Hepatocyte (in vitro differentiated cells): ENCODE measurements at places on chromosomes 11 and 22. TPM values are rescaled to one million over a fixed set of nuclear protein-coding genes. Genes with fewer than 3 reads are reported as not detected.
A peak's percentile ranks its signal among the peaks of the same experiment; 100 is the strongest.

- DNase-seq: no peak
These were observed 406.3 kb downstream of the ETS1 start for GRCh38 chr11:128181088-128181480.

GRCh38 chr11:71913756-71914526 is 14.5 kb downstream of the XNDC1N start:
- no peak for DNase-seq

LRRC56 gene
- polyA plus RNA-seq: 0.40 and 1.2 TPM in 2 replicates

DNA sequence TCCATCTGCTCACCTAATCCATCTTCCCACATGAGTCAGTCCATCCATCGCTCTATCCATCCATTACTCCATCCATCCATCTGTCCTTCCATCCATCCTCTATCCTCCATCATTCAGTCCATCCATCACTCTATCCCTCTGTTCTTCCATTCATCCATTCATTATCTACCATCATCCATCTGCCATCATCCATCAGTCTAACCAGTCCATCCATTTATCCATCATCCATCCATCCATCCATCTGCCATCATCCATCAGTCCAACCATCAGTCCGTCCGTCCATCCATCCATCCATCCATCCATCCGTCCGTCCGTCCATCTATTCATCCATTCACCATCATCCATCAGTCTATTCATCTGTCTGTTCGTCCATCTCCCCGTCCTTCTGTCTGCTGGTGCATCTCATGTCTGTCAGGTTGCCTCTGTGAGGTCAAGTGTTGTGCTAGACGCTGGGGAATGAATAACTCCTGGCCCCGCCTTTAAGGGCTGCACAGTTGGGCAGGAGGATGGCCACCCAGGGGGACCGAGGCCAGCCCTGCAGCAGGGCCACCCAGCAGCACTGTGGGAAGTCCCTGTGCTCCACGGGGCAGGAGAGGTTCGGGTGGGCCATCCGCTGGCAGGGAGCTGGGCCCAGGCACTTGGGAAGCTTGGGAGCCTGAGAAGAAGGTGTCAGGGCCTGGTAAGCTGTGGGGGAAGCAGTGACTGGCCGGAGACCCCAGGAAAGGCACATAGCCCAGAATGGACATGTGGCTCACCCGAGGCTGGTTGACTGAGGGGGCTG is 137.1 kb downstream of the CTTN start:
- DNase-seq: no peak

- no peak for DNase-seq
These were observed 431 bp downstream of the SLC37A2 start for GRCh38 chr11:125063429-125064043.

GRCh38 chr11:94526645-94527438 is 14.6 kb downstream of the C11orf97 start:
- DNase-seq: no peak

DNA sequence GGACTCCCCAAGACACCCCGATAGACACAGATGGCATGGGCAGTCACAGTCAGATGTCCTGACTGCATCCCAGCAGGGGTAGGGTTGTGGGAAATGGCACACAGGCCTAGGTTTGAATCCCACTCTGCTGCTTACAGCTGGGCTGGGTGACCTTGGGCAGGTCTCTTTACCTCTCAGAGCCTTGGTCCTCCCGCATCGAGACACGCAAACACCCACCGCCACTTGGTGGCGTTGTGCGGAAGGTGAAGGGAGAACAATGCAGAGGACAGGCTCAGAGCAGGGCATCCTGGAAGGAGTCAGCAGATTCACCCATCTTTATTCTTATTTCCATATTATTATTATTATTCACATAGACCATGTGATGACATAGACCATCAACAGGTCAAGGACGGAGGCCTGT is 140.5 kb downstream of the MIAT start:
- DNase-seq: no peak

ELF5 gene
- polyA plus RNA-seq: 0.53 and 1.0 TPM in 2 replicates

DNA sequence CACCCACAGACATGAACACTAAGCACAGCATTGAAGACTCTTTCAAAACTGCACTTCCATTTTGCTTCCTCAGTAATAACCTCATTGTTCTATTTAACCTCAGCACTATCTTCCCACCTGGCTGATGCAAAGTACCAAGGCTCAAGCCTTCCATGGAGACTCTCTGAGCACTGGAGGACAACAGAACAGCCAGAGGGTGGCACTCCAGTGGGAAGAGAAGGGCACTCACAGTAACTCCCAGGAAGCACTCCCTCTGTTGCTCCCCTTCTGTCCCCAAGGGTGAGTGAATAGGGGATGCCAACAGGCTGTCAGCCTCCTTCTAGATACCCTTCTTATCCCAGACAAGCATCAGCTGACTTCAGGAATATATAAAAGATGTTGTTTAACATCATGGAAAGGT is 3.5 kb downstream of the ME3 start:
- DNase-seq: no peak

DNA sequence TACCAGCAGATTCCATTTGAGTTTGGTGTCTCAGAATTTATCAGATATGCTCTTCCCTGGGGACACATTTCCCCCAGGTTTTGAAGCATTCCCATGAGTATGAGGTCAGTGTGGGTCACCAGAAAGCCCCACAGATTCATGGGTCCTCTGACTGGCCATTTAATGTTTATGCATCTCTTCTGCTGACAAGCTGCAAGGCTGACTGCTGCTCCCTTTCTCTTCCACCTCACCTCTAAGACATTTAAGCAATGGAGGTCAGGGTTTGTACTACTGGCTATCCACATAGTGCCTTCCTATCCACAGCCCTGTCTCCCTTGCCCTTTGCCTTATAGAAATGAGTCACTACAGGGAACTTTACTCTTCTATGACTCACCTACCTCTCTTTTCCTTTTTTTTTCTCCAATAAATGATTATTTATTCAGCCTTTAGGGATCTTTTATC is 106.0 kb upstream of the TIMP3 start:
- DNase-seq: peak; percentile 69

DNA sequence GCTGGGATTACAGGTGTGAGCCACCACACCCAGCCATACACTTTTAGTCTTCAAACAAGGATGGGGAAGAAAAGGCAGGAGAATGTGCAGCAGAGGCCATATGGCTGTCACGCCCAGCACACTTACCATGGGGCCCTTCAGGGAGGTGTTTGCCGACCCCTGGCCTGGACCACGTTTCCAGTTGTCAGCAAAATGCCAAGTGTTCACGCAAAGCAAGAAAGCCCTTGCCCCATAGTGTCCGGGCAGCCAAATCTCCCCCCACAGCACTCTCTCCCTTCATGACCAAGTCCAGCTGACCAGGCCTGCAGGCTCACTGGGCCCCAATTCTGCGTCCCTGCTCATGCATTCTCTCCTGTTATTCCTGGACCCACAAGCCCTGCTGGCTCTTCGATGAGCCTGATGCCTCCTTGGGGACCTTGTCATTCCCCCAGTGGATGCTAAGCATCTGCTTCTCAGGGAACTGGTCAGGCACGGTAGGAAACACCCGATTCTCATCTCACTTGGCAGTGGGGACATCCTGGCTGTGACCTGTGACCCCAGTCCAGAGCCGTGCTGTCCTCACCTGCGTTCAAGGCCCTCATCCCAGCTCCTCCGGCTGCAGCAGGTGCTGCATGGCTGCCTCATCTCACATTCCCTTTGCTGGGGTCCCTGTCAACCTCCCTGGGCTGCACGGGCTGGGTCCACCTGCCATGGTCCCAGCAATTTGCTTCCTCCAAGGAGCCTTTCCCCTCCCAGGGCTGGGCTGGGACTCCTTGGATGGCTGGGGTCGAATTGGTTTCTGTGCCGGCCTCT is 96.4 kb downstream of the CTTN start:
- DNase-seq: no peak

GRCh38 chr11:46265764-46266163 is 11.7 kb upstream of the CREB3L1 start:
- no peak for DNase-seq

DNA sequence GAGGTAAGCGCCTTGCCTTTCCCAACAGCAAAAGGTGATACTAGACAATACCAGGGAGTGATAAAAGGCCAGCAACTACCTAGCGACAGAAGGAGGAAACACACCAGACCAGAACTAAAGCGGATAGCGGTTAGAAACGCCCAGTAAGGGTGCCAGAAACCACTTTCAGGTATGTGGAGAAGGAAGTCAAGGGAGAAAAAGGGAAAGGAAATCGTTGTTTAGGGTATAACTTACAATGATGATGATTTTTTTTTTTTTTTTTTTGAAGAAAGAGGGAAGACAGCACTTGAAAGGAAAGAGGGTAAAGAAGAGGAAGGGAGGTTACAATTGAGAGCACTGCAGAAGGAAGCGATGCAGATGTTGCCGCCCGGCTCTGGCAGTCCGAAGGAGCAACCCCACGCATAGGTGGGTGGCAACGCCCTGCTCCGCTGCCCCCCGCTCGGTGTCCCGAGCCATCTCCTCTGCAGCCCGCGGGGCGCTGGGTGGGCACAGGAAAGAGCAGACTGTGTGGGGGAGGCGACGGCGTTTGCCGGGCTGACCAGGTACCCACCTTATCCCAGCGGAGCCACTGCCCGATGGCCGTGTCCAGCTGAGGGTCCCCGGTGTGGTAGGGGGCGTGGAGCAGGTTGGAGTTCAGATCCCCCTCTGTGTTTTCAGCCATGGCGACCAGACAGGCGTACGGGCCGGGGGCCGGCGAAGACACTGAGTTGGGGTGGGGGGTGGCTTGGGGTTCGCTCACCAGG is 561 bp downstream of the PGM2L1 start:
- peak; percentile 59 for DNase-seq

NPAS4 gene
- 0.31 TPM in 1 of 2 replicates, not detected in the other for polyA plus RNA-seq

DNA sequence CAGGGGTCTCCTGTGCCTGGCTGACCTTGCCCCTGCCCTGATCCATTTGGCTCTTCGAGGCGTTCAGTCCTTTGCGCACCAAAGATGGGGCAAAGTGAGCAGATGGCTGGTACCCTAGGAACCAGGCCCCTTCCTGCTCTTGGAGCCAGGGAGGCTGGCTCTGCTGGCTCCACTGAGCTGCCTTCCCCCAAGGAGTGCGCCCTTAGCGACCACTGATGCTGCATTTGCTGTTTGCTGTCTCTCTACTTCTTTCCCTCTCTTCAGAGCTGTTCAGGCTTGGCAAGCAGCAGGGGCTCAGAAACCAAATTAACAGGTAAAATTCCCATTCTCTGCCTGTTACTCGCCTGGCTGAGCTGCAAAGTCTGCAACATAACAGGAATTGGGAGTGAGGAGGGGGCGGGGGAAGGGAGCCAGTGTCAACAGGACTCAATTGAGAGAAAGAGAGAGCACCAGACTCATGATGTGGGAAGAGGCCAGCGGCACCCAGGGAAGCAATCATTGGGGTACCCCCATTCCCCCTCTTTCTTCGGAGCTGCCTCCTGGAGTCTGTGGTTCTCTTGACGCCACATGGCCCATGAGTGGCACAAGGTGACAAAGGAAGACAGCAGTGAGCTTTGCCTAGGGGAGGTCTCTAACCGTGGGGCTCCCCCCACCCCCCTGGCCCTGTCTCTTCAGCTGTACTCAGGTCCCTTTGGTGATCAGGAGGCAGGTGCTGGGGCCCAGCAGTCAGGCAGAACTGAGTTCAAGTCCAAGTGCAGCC is 102.3 kb downstream of the TP53I11 start:
- DNase-seq: no peak

GRCh38 chr11:117412176-117412575 is 84.5 kb downstream of the CEP164 start:
- no peak for DNase-seq

DNA sequence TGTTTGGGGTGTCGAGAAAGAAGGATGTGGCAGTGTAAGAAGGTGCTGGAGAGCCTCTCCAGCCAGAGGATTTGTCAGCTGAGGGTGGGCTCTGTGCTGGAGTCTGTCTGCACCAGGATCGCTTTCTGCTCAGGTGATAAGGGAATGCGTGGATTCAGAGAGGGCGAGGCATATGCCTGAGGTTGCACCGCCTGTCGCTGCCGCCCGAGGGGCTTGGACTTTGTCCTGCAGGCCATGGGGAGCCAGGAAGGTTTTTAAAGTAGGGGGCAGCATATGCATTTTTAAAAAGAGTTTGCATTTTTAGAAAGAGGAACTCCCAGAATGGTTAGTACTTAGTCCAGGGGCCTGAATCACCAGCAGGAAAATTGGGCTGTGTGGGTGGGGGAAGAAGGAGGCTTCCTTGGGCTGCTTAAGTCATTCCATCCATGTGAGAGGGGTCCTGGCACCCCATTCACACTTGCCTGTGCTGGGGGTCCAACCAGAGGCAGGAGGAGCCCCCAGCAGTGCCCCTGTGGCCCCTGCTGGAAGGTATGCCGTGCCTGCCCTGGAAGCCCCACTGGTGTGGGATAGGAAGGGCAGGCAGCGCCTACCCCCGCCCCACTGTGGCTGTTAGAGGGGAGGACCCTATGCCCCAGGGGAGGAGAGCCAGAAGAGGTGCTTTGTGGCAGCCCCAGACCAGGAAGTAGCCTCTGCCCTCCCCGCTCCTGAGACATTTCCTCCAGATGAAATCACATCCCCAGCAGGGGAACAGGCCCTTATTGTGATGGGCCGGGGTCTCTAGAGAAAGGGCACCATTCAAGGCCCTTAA is 35.8 kb upstream of the MYRF start:
- DNase-seq: no peak

- no peak for DNase-seq
These were observed 8.1 kb downstream of the CSF2RB start for GRCh38 chr22:36921309-36922104.

DNA sequence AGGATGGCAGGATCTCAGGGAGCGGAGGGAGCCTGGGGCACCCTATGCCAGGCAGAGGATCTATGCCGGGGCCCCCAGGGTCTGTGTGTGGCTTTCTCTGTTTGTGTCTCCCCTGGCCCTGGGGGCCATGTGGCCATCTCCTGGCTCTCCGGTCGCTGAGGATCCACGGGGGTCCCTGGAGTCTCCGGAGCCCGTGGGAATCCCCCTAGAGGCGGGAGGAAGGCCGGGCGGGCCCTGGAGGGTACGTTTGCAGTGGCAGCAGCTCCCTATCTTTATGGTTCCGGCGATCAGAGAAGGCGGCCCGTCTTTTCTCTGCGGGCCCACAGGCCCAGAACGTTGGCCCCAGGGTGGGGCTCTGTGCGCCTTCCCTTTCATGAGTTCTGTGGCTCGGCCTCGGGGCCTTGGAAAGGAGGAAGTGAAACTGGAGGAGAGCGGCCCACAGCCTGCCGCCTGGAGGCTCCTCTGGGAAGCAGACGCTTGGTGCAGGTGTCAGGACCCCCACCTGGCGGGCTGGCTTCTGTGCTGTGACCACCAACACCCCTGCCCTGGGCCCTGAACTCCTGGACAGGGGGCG is 82.1 kb downstream of the KCNQ1 start:
- DNase-seq: peak; percentile 39

KRTAP5-9 gene
- 0.13 TPM in 1 of 2 replicates, not detected in the other for polyA plus RNA-seq

PARVG gene
- 0.77 and 2.8 TPM in 2 replicates for polyA plus RNA-seq

DNA sequence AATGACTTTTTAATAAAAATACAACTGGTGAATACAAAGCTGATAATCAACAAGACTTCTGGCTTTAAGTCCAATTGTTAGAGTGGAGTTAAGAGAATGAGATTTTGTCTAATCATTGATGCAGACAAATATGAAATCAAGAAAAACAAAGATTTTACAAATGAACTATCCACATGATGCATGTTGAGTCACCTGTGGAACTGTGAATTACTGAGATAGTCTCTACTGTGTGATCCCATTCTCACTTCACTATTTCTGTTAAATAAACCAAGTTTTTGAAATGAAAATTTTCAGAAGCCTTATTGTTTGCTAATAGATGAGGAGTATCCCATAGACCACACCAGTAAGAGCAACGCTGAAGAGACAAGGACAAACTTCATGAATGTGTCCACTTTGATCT is 8.4 kb upstream of the CTSC start:
- DNase-seq: no peak

- peak; percentile 77 for DNase-seq
These were observed 1.2 kb downstream of the ROM1 start for GRCh38 chr11:62614275-62614674.
